ENCODE measurements at places on chromosomes 2 and 18. TPM values are rescaled to one million over a fixed set of nuclear protein-coding genes. Genes with fewer than 3 reads are reported as not detected.
A peak's percentile ranks its signal among the peaks of the same experiment; 100 is the strongest.

REG3G gene
- polyA plus RNA-seq: not detected

UGT1A8 gene
- polyA plus RNA-seq: 0.41 TPM

DNA sequence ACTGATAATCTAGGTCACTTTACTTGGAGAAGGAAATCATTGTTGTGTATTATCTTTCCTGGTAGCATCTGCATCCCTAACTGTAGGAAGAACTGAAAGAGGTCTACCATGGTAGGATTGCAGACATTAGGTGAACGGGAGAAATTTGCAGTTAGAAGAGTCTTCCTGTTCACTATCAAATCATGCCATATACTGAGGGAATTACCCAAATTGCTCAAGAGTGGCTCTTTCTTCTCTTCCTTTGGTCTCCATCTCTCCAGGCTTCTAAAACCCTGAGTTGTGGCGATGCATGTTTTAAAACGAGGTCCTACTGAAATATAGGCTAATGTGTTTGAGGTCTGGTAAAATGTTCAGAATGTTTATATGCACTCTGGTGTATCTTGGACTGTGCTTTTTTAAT is 85.3 kb upstream of the HK2 start:
- DNase-seq: no peak
- no peaks in the 10 kb centered on the region for H3K36me3 ChIP-seq
- H3K27ac ChIP-seq: no peak overlapping the region
- H3K27me3 ChIP-seq: no peaks in the 10 kb centered on the region
- H3K4me1 ChIP-seq: peaks cover 23% of the 10 kb centered on the region

GRCh38 chr2:3277050-3277747 is 100.4 kb downstream of the EIPR1 start:
- no peaks in the 10 kb centered on the region for H3K27me3 ChIP-seq
- no peak overlapping the region for H3K27ac ChIP-seq
- no peak overlapping the region for H3K4me3 ChIP-seq
- DNase-seq: no peak
- H3K36me3 ChIP-seq: no peaks in the 10 kb centered on the region
- H3K4me1 ChIP-seq: no peaks in the 10 kb centered on the region

GRCh38 chr2:38462121-38462661 is 85.1 kb upstream of the ATL2 start:
- peak; percentile 98 for DNase-seq
- H3K27ac ChIP-seq: peak overlapping the region; percentile 75
- no peaks in the 10 kb centered on the region for H3K27me3 ChIP-seq
- H3K36me3 ChIP-seq: no peaks in the 10 kb centered on the region
- peaks cover 15% of the 10 kb centered on the region for H3K4me1 ChIP-seq
- H3K4me3 ChIP-seq: peak overlapping the region; percentile 7

DNA sequence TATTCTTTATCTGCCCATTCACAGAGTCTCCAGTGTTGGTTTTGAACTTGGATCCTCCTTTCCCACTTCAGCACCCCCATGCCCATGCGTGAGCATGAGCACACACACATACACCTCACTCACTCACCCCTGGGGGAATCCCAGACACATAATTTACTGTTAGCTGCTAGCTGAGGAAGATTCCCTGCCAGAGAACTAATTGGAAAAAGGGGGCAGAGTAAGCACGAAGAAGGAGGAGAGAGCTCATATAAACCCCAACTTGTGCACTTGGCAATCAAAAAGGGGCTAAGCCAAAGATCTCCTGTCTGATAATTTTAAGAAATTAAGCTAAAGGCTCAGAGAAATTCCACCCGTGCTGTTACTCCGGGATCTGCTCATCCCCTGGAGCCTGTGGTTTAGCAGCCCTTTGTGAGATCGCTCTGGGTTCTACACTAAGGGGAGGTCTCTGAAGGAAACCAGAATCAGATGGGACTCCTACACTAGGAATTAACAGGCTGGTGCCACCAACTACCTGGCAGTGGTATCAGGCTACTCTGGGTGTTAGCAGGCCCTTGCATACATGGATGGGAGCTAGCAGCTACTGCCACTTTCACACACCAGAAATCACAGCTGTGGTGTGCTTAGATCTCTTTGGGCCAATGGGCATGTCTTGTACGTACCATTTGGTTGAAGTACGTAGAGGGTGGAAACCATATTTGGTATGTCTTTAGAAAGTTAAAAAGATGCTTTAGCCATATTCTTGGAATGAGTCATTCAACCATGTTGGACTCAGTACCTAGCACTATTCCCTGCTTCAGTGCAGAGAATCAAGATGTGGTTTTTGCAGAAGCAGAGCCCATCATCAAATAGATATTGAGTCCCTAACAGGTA is 95.6 kb upstream of the SLC14A2 start:
- no peak overlapping the region for H3K4me3 ChIP-seq
- H3K36me3 ChIP-seq: no peaks in the 10 kb centered on the region
- DNase-seq: no peak
- H3K27ac ChIP-seq: no peak overlapping the region
- H3K4me1 ChIP-seq: peaks cover 5% of the 10 kb centered on the region

SANBR gene
- 7.0 TPM for polyA plus RNA-seq

GRCh38 chr2:239531456-239532241 is 130.8 kb upstream of the HDAC4 start:
- DNase-seq: no peak
- H3K4me3 ChIP-seq: no peak overlapping the region
- no peaks in the 10 kb centered on the region for H3K36me3 ChIP-seq
- no peaks in the 10 kb centered on the region for H3K4me1 ChIP-seq
- no peak overlapping the region for H3K27ac ChIP-seq

Measured in keratinocyte (primary cell).